Stimulated activated CD8-positive, alpha-beta memory T cell treated with anti-CD3 and anti-CD28 coated beads, Interleukin-4, amount 100 ng/mL, for 1 hour (primary cell): ENCODE measurements at places on chromosomes 4 and X.

GRCh38 chr4:179530958-179531357, 2088.7 kb upstream of the AGA start:
- no peak for DNase-seq

DNA sequence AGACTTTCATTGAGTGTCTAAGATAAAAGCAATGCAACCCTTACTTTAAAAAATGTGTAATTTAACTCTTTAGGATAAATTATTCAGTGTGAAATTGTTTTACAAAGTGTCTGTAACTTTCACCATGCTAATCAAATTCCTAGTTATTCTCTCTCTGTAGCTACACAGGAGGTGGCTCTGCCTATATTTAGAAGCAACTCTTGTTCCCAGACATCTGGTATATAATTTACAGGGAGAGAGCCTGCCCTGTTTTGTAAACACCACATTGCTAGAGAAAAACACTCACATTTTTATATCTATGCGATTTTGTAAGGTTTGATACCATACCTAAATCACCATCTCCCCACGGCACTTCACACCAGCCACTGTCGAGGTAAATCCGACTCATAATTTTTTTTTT, 35.5 kb upstream of the SPATA4 start:
- DNase-seq = no peak

- DNase-seq = no peak
These were observed 66.0 kb downstream of the PLAC1 start for GRCh38 chrX:134592303-134592702.

GRCh38 chr4:15749001-15749400, 29.1 kb upstream of the CD38 start:
- no peak for DNase-seq

DNA sequence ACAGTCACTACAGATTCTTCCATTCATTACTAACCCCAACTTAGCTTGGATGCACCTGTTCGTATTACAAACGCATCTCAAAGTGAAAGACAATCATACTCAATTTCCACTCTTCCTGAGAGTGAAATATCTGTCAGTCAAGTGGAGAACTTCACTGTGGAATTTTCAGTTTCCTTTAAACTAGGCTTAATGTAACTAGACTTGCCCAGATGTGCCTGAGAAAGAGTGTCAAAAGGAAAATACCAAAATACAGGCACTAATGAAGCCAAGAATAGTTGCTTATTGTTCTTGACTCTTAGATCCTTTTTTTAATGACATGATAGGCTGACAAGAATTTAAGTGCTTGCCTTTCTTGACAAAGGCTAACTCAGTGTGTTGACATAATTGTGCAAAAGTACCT, 72.4 kb upstream of the NR3C2 start:
- no peak for DNase-seq

DNA sequence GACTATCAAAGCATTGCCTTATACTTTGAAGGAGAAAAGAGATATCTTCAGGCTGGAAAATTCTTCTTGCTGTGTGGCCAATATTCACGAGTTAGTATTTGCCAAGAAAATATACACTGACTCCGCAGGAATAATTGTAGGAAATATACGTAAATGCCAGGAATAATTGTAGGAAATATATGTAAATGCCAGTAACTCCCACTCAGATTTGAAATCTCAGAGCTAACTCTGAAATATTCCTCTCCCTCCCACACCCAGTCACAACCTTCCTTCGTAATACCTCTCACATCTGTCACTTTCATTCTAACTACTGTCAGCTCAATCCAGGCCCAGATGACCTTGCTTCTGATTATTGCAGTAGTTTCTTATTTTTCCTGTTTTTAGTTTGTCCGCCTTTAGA, 73.5 kb downstream of the WDR19 start:
- DNase-seq = no peak

GRCh38 chr4:48341776-48342605, 662 bp downstream of the SLAIN2 start:
- peak; percentile 2 for DNase-seq

- DNase-seq = no peak
These were observed 16.4 kb upstream of the HSFX1 start for GRCh38 chrX:149757206-149758067.

GRCh38 chr4:87079967-87080366, 140.5 kb downstream of the KLHL8 start:
- no peak for DNase-seq

DNA sequence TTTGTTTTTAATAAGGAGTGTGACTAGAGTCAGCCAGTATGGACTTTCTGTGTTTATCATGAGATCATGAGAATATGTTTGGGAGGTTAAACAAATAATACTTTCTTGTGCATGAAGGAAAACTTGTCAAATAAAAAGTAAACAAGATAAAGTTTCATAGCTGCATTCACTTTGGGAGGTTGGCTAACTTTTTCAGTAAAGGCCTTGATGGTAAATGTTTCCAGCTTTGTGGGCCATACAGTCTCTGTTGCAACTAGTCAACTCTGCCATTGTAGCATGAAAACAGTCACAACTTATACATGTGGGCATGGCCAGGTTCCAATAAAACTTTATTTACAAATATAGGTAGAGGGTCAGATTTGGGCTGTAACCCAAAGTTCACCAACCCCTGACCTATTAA, 150.4 kb downstream of the MID1 start:
- no peak for DNase-seq

GRCh38 chr4:117400039-117400835, 314.9 kb upstream of the TRAM1L1 start:
- DNase-seq = no peak

DNA sequence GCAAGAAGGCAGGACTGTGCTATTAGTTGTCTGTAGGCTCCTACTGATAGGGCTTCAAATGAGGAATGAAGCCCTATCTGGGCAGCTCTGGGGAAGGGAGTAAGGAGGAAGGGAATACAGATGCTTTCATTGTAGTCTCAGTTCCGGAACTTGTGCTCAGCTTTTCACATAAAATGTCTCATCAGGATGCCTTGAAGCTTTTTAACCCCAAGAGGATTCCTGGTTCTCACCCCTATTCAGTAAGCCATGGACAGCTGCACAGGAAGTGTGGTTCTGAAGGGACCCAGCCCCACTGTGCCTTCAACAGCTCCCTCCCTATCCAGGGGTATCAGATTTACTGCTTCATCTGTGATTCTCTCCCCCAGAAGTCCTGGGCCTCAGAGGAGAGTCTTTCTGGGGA, 5.0 kb downstream of the ARMCX5 start:
- DNase-seq = no peak

- no peak for DNase-seq
These were observed 752 bp upstream of the ATP6AP2 start for GRCh38 chrX:40579900-40580536.

DNA sequence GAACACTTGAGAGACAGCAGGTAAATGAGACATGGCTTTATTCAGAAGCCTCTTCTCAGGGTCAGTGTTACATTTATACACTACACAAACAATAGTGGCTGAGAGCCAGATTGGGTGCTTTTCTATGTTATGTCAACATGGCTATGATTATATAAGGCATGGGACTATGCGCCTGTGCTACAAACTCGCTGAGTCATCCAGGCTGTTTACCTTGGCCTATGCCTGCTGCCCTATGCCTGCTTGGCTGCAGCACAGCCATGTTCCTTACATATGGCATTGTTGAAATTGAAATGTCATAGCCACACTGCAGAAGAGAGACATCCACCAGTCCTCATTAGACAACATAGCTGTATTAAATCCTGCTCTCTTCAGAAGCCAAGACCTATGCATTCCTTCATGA, 236.3 kb upstream of the NWD2 start:
- DNase-seq = no peak

DNA sequence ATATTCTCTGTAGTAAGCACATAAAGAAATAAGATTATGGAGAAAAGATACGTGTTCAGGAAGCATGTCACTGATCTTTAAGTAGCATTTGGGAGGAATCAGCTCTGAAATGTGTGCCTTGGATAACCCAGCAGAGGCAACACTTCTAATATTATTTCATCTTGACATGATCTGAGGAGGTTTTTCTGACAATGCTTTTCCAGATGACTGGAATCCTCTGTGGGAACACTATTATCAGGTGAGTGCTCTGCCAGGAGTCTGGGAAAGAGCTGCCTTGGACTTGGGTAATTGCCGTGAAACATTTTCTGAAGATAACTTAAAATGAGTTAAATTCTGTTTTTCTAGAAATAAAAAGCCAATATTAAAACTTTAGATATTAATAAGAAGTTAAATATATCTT, 78.2 kb upstream of the QRFPR start:
- DNase-seq = no peak

DNA sequence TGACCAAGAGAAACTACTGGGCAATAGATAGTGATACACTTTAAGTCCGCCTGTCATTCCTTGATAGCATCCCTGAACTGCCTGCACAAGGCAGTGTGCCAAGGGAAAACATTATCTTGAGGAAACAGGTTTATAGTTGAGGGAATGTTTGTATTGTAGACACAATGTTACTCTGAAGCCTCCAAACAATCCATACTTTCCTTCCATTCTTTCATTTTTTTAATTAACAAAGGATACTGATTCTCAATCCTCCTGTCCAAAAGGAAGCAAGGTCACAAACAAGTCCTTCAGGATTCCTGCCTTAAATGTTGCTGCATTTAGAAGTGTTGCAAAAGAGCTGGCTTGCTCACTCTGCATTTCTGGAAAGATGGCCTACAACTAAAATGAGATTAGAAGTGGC, 61.7 kb upstream of the PRSS48 start:
- no peak for DNase-seq

GRCh38 chrX:37083880-37084279, 75.7 kb downstream of the FAM47C start:
- no peak for DNase-seq

DNA sequence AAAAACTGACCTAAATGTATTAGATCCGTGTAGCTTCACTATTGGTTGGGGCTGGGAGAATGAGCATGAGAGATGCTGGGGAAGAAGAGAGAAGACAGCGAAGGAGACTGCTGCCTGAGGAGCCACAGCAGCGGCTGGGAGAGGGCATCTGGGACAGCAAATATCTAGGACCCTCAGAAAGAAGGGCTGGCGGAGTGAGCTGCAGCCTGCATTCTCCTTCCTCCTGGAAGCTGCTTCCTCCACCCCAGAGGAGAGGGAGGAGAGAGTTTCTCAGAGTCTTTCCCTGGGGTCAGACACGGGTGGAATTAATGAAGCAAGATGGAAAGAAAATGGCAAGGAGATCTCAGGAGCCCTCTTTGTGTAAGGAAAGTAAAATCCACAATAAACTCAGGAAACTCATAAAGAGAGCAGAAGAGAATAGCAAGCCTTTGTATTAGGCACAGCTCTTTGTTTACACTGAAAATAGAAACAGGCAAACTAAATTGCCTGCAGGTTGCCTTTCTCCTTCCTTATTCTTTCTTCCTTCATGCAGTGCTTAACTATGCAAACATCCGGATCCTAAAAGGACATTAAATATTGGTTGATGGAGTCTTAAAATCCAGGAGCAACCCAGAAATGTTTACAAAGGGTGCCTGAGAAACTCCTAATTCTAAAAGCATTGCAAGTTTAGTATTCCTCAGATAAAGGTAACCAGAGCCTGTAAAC, 130.3 kb upstream of the GALNT7 start:
- DNase-seq = no peak

GRCh38 chrX:142891046-142891445, 134.7 kb upstream of the SPANXN4 start:
- no peak for DNase-seq

GRCh38 chrX:53211391-53211978, 13.5 kb downstream of the KDM5C start:
- no peak for DNase-seq

- no peak for DNase-seq
These were observed 395.4 kb downstream of the BMPR1B start for GRCh38 chr4:95153182-95153581.

GRCh38 chrX:23756165-23756564, 13.1 kb upstream of the ACOT9 start:
- DNase-seq = peak; percentile 30

- no peak for DNase-seq
These were observed 130.6 kb downstream of the PTCHD1 start for GRCh38 chrX:23465105-23465791.

GRCh38 chrX:97016106-97016505, 132.4 kb downstream of the RPA4 start:
- DNase-seq = no peak

DNA sequence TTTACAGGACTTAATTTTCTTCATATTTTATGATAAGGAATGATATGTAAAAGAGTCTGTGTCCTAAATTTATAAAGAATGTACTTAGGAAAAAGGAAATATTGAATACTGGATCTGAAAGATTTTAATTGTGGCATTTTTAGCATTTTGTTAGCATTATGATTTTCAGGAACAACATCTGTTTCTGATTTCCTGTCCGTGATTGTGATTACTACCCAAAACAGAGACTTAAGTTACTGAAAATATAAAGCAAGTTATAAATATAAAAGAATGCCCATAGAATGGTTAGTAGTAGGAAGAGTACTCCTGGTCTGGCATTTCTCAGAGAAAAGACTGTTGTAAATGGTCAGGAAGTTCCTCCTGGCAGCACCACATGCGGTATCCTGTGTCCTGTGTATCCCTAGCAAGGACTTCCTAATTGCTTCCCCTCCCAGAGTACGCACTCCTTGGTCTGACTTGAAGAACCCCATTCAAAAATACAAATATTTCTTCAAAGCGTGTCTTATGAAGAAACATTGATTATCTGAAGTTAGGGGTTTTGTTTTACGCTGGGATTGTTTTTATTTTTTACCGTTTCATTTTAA, 88.9 kb downstream of the RS1 start:
- DNase-seq = no peak

- no peak for DNase-seq
These were observed 56.9 kb upstream of the TMEM33 start for GRCh38 chr4:41878170-41878969.
